ENCODE measurements at places on chromosomes 2 and 18. TPM values are rescaled to one million over a fixed set of nuclear protein-coding genes. Genes with fewer than 3 reads are reported as not detected.
A peak's percentile ranks its signal among the peaks of the same experiment; 100 is the strongest.

GRCh38 chr18:31219395-31219794 lies 56.7 kb upstream of the DSC1 start:
- DNase-seq = no peak

DNA sequence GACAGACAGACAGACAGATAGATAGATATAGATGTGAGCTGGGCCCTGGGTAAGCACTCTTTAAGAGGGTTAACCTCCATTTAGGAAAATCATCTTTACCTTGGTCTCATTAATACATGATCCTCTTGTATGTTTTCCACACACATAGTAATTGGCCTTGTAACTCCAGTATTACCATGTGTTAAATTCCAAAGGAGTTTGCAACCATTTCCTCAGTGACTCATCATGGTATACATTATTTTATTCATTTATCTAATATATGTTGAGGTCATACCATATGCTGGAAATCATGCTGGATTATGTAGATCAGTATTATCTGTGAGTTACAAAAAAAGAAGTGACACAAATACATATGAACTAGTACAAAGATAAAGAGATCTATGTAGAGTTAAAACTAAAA lies 504.3 kb downstream of the DCC start:
- no peak for DNase-seq

GRCh38 chr18:13464432-13465123 lies 246.0 kb downstream of the LDLRAD4 start:
- peak; percentile 52 for DNase-seq

- no peak for DNase-seq
These were observed 131.1 kb downstream of the KIAA1328 start for GRCh38 chr18:36960038-36960437.

DNA sequence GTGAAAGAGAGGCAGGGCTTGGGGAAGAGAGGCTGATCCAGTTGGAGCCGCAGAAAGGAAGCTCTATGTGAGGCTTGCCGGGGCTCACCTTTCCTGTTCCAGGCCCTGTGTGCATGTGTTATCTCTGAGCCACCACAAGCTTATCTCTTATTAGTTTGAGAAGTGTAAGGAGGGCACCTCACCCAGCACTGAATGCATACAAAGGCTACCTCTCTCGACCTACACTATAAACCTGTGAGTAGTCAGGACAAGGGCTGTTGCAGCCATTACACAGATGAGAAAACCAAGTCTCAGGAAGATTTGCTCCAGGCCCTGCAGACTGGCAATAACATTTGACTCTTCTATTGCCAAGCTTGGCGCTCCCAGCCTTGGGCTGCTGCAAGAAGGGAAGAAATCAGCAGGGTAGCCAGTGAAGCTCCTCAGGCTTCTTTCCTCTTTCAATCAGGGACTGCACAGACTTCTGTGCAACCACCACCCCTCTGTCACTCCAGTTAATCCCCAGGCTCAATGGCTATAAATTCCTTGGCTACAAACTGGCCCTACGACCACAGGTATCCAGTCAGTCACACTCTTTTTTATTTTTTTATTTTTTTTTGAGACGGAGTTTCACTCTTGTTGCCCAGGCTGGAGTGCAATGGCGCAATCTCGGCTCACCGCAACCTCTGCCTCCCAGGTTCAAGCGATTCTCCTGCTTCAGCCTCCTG lies 73.8 kb downstream of the CLHC1 start:
- DNase-seq = no peak

ANKRD30B gene
- total RNA-seq = not detected

DNA sequence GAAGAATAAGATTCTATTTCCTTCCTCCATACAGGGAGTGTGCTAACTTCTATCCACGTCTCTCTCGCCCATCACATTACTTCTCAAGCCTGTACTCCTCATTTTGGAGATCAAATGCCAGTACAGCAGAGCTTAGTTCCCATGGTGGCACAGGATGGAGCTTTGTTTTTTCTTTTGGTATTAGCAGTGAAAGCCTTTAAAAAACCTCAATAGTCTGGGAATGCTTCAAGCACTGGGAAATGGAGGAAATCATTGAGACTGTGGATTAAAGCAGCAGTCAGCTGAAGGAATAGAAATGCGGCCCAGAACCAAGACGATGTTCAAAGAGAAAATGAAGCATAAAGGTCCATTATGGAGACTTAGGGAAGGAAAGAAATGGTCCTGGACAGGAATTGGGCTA lies 102.3 kb downstream of the NRXN1 start:
- DNase-seq = no peak

DNA sequence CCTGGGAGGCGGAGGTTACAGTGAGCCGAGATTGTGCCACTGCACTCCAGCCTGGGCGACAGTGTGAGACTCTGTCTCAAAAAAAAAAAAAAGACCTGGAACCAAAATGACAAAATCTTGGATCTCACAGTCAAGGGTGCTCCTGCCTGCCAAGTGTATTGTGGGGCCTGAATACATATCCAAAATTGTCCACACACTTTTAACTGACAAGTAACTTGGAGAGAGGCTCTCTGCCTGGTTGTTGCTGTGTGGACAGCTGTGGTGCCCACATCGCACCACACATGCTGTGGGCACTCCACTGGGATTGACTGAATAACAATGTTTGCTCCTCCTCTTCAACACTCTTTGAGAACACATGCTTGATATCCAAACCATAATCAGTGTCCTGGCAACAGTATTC lies 117.6 kb upstream of the REV1 start:
- no peak for DNase-seq

DNA sequence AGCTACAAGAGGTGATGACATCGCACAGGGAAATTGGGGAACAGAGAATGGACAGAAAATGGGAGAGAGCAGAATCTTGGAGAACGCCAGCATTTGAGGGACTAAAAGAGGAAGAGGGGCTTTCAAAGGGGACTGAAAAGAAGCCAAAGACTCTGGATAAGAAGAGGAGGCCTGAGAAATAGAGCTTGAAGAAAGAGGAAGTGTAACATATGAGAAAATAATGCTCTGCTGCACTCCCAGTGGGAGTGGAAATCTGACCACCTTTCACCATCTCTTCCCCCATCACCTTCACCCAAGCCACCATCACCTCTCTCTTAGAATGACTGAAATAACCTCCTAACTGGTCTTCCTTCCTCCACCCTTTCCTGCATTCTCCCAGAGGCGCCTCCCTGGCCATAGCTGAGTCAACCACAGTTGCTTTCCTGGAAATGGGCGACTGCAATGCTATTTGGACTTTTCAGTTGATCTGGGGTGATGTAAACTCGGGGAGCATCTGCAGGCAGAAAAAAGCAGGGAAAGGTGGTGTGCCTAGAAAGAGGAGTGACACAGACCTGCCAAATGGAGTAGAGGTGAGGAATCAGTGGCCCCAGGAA lies 16.8 kb downstream of the CXCR1 start:
- no peak for DNase-seq

- peak; percentile 61 for DNase-seq
These were observed 312.0 kb downstream of the CELF4 start for GRCh38 chr18:37253394-37254235.

DNA sequence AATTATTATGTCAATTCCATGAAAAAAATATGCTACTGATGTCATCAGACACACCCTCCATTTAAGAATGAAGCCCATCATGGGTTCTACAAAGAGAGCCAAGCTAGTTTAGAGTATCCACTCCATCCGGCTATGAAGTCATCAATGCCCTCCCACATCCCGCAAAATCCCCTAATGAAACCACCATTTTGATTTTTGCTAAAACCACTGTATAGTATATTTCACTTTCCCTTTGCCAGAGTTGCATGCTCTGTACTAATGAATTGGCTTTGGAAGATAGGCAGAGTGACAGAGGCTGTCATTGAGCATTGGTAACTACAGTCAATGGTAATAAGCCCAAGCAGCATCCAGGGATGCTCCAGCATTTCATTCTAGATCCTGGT lies 118.6 kb downstream of the ANKRD44 start:
- DNase-seq = no peak

ARHGAP15 gene
- not detected for total RNA-seq

DNA sequence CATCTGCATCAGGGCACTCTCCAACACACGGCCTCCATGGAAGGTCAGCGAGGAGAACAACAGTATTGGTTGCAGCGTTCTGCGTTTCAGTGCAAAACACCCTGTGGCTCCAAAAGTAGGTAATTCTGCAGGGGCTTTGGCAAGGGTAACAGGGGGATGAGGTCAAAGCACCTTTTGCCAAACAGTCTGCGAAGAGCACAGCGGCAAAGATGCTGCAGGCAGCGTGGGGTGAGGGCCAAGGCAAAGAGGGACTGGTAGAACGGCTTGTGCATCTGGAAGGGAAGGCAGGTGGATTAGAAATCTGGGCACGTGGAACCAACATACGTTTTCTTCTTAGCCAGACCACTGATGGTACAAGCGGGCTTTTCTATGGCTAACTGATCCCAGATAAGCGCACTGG lies 26.6 kb upstream of the GBX2 start:
- DNase-seq = no peak

DNA sequence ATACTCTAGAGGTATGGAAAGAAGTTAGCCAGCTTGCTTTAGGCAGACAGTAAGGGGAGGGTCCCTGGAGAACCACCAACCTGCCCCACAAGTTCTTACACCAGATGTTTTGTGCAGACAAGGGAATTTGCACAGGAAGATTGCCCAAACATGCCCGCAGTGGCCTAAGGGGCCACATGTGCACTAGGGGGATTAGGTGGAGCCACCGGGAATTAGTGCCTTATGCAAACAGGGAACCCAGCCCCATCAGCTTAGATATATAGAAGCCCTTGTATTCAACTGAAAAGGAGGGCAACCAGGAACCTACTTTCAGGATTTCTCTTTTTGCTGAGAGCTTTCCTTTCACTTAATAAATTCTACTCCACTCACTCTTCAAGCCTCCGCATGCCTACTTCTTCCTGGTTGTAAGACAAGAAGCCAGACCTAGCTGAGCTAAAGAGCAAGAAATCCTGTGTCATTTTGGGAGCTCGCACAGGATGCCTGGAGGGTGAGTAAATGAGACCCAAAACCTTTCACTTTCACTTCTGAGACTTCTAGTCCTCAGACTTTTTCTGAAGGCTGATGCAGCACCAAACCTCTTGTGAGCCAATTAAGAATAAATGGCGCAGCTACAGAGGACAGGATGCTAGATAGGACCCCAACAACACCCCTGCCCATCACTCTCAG lies 146.3 kb downstream of the GCA start:
- no peak for DNase-seq

- DNase-seq = peak; percentile 39
These were observed 101.0 kb upstream of the NT5C1B start for GRCh38 chr2:18690342-18690741.

FAP gene
- not detected for total RNA-seq

GRCh38 chr2:223528036-223528435 lies 74.1 kb downstream of the SCG2 start:
- no peak for DNase-seq

GRCh38 chr2:63837036-63837594 lies 4.6 kb upstream of the UGP2 start:
- DNase-seq = no peak

DNA sequence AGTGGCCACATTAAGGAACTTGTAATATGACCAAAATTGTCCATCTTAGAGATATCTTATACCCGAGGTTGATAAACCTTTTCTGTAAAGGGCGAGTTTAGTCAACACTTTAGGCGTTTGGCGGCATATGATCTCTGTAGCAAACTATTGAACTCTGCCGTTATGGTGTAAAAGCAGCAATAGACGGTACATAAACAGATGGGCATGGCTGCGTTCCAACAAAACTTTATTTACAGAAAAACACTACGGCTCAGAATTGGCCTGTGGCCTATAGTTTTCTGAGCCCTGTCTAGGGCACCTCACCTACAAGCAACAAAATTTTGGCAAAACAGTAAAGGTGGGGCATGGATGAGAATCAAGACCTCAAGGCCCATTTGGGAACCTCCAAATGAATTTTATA lies 121.9 kb upstream of the HAAO start:
- DNase-seq = no peak

DAW1 gene
- 1.6 TPM for total RNA-seq

ERLEC1 gene
- 31.0 TPM for total RNA-seq

DNA sequence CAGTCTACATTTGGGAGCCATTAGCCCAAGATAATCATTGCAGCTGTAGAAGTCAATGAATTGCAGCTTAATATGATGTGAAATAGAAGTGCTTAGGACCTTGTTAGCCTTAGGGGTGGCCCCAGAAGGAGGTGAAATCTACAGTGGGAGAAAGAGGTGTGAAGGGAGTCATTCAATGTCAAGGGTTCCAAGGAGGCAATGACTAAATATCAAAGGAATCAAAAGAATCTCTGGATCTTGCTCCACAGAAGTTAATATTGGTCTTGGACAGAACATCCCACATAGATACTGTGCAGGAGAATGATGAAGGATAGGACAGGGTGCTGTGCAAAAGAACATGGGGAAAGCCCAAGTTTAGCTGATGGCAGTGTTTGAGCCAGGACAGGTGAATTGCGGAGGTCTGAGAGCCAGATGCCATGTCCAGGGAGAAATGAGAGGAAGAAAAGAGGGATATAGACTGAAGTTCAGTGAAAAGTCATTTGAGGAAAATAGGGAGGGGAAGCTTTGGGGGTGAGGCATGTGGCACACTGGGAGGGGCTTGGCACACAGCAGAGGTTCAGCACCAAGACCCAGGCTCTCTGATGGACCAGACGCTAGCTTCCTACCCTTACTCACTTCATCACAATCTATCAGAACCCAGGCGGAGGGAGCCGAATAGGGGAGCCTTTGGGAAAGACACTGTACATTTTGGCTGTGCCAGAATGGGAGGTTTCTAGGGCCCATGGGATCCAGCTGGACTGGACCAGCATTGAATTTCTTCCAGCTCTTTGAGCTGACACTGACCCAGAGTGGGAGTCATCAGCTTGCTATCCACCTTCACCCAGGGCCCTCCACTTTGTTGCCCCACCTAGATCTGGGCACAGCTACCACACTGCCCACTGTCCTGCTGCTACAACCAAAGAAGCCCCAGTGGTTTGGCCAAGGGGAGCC lies 2.2 kb downstream of the IL1F10 start:
- no peak for DNase-seq

OR6B3 gene
- total RNA-seq = not detected

GRCh38 chr2:44535376-44535775 lies 173.6 kb downstream of the CAMKMT start:
- DNase-seq = no peak

GRCh38 chr2:23622966-23623675 lies 238.1 kb downstream of the KLHL29 start:
- DNase-seq = no peak

DNA sequence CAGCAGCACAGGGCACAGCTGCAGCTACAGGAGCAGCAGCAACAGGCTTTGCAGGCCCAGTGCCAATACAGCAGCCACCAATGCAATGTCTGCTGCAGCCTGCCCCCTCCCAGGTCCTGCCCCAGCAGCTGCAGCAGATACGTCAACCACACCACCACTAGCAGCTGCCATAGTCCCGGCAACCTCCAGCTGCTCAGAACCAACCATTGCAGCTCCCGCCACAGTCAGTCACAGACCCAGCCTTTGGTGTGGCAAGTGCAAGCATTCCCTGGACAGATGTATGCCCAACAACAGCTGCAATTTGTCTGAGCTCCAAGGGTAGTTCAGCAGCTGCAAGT lies 53.3 kb upstream of the TUBA3E start:
- no peak for DNase-seq

GRCh38 chr2:96899413-96899741 lies 29.5 kb upstream of the SEMA4C start:
- DNase-seq = no peak

GRCh38 chr2:231422056-231422455 lies 26.5 kb downstream of the B3GNT7 start:
- no peak for DNase-seq
